MCF 10A (cell line): ENCODE measurements at places on chromosomes 16 and 17. TPM values are rescaled to one million over a fixed set of nuclear protein-coding genes. Genes with fewer than 3 reads are reported as not detected.
A peak's percentile ranks its signal among the peaks of the same experiment; 100 is the strongest.

Gene HCRT
- total RNA-seq = not detected in 2 replicates

Gene TLCD3A
- 28.4 and 31.6 TPM in 2 replicates for total RNA-seq

Gene ITGAD
- not detected in 2 replicates for total RNA-seq

GRCh38 chr17:16217002-16217635, at the start of gene PIGL:
TSS of gene PIGL (plus strand) at chr17:16217210. CDS start at chr17:16217227, 17 bp downstream.
- peak; percentile 93 for DNase-seq

- DNase-seq = no peak
Observed at GRCh38 chr17:12909046-12909445, 108.8 kb downstream of the ELAC2 start.

DNA sequence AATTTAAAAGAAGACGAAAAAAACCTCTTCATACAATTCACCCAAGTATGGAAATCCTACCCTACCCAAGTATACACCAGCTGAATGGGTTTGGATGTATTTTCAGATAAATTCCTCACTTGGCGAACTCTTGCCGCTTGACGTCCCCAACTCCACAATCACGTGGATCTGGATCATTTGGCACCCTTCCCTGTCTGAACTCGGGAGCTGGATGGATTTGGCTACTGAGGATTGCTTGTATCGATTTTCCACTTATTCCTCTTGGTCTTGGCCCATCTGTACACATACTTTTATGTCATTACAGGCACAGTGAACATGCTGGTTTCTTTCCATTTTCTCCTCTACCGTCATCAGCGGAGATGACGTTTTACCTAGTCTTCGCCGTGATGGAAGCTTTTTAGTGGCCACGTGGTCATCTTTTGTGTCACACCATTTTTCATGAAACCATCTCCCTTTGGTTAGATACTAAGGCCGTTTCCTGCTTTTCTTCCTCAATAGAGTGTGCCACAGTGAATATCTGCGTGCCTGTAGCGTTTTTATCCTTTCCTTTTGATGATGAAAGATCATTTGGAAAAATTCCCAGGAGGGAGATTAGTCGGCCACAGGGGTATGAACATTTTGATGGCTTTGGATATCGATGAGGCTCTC, 47.1 kb downstream of the CMIP start:
- peak; percentile 26 for DNase-seq

DNA sequence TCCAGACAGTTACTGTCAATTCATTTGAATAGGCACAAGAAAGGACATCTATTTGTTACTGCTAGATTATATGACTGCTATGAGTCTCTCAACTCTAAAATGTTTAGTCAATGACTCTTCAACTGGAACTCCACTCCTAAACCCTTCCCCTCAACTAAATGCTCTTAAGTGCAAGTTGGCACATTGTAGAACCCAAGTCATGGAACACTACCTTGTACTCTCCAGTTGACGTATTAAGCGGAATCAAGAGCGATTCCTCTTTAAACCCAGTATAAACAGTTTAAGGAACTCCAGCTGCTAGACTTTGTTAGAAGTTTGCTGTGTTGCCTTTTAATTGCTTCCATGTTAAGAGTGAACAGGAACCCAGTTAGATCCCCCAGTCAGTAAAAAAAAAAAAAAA, 44.6 kb downstream of the STH start:
- DNase-seq = no peak

DNA sequence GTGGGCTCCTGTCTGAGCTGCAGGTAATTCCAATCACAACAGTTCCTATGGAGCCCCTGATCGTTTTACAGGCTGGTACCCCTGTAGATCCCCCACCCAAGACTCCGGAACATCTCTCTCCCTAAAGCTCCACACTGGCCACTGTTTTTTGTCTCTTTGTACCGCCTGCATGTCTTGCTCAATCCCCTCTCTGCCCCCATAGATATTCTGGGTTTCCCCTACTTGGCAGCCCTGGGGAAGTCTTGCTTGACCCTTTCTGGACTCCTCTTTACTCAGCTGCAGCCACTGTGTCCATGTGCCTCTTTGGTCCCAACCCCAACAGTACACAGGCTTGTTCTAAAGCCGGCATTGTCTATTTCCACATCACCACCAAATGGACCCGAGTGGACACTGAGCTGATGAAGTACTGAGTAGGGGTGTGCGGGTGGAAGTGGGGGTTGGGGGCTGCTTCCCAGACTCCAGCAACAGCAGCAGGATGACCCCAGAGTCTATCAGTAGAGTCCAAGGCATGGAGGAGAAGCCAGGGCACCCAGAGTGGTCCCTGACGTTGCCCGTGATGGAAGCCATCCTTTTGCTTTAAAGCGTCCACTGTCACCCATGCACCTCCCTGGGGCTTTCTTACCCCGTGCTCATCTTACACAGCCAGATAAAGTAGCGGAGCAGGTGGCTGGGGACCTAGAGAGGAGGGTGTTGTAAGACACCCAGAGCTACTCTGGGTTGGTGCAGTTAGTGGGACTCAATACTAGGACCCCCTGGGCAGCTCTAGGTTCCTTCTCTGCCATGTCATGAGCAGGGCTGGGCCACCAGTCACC, 6.4 kb downstream of the CD300LB start:
- no peak for DNase-seq

- DNase-seq = no peak
Observed at GRCh38 chr16:87198881-87199280, 118.3 kb downstream of the C16orf95 start.

- no peak for DNase-seq
Observed at GRCh38 chr16:48318630-48319029, 66.6 kb downstream of the SIAH1 start.
